ENCODE measurements at places on chromosomes 2 and 18. TPM values are rescaled to one million over a fixed set of nuclear protein-coding genes. Genes with fewer than 3 reads are reported as not detected.

DNA sequence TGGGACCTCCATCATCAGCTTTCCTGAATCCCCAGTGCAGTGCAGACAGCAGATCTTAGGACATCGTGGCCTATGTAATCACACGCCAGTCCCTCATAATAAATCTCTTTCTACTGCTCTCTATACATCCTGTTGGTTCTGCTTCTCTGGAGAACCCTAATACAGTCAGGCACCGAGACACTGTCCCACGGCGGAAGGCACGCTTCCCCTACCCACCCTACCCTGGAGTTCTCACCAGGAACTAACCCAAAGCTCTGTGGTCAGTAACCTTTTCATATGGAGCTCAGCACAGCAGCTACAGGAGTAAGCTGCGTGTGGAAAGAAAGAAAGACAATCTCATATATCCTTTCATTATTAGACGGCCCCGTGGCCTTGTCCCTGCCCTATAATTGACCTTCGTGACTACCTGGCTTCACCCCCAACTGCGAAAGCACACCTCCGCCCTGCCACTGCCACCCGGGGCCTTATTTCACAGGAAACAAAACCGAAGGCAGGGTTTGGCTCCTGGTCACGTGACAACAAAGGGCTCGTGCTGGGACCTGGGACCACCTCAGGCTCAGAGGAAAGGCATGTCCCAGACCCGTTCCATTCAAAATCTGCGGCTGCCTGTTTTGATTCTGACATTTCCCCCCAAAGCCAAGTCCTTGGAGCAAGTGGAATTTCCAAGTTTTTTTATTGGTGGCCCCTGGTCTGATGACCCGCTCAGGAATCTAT lies 99.7 kb upstream of the ODC1 start:
- no peaks in the 10 kb centered on the region for H3K27me3 ChIP-seq
- no peak overlapping the region for H3K27ac ChIP-seq
- DNase-seq: no peak

DNA sequence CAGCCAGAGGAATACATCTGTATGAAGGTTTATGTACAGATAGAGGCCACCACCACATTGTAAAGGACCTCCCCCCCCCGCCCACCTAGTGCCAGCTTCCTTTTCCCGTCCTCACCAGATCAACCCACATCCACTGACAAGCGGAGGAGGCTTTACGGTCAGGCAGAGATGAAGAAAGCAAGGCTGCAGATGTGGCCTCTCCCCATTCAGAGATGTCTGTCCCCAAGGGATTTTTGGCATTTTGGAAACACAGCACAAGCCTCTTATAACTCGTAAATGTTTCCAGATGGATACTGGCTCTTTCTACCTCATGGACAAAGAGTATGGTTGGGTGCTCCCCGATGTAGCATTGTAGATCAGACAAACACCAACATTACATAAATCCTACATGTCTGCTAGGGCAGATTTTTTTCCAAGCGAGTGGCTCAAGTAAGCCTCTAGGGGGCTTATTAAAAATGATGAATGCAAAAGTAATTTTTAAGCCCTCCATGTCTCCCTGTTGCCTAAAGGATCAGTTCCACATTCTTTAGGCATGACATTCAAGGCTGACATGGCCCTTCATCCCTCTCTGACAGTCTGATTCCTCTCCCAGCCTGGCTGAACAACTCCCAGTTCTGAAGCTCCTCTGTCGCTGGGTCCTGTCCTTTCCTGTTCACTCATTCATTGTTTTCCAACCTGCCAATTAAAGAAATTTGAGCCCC lies 11.7 kb downstream of the VIT start:
- 0 out of 2 replicates have a peak, but pooled peaks cover 3% of the 10 kb centered on the region for H3K27me3 ChIP-seq
- DNase-seq: no peak
- no peak overlapping the region for H3K4me3 ChIP-seq
- H3K36me3 ChIP-seq: no peaks in the 10 kb centered on the region

DNA sequence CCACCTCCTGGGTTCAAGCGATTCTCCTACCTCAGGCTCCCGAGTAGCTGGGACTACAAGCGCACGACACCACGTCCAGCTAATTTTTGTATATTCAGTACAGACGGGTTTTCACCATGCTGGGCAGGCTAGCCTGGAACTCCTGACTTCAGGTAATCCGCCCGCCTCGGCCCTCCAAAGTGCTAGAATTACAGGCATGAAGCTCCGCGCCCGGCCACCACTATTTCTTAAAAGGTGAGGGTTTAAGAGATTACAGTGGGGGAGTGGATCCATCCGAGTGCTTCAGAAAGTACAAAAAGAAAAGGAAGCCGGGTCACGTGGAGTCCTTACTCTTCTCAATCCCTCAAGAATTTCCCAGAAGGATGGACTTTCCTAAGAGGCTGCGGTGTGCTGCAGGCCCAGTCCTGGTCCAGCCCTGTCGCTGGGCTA lies 146.9 kb downstream of the ANKRD44 start:
- DNase-seq: no peak
- no peak overlapping the region for H3K4me3 ChIP-seq
- peaks cover 58% of the 10 kb centered on the region for H3K4me1 ChIP-seq
- no peak overlapping the region for H3K27ac ChIP-seq

CKAP2L gene
- total RNA-seq: 8.9 TPM

RASGRP3 gene
- 19.3 TPM for total RNA-seq

Data from Karpas-422 (cell line).